ENCODE measurements at places on chromosomes 7 and 10. TPM values are rescaled to one million over a fixed set of nuclear protein-coding genes. Genes with fewer than 3 reads are reported as not detected.
A peak's percentile ranks its signal among the peaks of the same experiment; 100 is the strongest.

DNA sequence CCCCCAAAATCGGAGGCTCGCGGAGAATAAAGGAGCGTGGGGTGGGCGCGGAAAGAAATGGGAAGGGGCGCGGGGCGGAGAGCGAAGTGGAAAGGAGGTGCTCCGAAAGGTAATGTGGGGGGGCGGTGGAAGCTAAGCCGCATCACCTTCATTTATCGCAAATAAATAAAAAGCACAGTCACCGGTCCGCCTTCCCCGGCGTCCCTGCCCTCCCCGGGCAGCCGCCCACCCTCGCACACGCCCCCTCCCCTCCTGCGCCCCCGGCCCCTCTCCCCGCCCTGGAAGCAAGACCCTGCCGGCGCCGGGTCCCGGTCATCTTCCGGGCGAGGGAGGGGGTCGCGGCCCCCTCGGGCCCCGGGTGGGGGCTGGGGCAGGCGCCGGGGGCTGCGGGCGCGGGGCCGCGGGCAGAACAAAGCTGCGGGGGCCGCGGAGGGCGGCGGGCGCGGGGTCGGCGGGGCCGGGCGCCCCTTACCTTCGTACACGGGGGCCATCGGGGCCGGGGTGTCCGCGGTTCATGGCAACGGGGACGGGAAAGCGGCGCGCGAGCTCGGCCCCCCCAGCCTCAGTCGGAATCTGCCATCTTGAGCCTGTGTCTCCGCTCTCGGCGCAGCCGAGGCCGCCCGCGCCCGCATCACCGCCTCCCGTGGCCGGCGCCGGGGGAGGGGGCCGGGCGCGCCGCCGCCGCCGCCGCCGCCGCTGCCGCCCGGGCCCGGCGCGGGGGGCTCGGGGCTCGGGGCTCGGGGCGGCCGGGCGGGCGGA is 486 bp downstream of the HIPK2 start:
- no peak for DNase-seq

Gene TEX36
- total RNA-seq, result not detected

DNA sequence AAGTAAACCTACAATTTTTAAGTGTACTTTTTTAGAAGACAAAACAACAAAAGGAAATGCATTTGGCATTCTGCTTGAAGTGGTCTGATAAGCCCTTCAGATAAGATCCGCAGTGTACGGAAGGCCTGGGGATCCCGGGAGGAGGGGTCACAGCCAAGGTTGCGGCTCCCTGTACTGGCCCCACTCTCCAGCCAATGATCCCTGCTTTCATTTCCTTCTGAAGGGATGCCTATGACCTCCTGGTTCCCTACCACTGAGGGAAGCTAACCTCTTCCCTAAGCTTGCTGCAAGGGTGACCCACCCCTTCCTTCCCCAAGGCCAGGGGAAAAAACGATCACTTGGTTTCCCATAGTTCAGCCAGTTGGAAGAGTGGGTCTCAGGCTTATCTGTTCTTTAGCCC is 5.3 kb downstream of the DENND2A start:
- DNase-seq, result no peak

DNA sequence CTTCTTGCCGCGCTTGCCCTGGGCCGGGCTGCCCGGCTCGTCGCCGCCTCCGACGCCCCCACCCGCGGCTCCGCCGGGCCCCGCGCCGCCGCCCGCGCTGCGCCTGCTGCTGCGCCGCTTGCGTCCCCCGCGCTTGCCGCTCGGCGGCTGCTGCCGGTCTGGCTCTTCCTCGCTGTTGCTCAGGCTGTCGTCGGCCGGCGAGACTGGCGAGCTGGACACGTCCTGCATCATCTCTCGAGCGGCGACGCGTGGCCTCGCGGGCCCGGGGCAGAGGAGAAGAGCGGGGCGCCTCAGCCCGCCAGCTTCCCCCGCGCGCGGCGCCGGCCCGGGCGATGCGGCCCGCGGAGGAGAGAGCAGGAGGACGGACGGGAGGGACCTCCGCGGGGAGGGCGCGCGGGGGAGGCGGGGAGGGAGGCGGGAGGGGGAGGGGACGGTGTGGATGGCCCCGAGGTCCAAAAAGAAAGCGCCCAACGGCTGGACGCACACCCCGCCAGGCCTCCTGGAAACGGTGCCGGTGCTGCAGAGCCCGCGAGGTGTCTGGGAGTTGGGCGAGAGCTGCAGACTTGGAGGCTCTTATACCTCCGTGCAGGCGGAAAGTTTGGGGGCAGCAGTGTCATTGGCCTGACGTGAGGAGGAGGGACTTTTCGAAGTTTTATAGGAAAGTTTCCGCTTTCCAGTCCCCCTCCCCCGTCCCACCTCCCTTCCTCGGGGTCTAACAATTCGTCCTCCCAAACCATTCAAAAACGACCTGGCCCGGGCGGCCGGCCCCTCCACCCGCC is at the start of gene TWIST1:
Gene TWIST1 (minus strand): TSS at position 546 of the 779 bp plus-strand sequence. CDS start 315 bp downstream, at position 231.
- peak; percentile 4 for DNase-seq

Gene GIMAP7
- total RNA-seq, result 79.9 TPM

DNA sequence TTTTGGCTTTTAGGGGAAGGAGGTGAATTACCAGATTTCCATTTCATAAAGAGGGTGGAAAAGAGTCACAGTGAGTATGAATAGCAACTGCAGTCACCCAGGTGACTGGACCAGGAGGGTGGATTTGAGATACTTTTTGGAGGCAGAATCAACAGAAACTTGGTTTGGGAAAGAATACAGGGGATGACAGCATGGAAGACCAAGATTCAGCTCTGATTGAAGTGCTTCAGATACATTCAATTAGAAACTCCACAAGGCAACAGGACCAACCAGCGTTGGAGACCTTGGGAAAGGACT is 83.0 kb downstream of the SGMS1 start:
- no peak for DNase-seq

DNA sequence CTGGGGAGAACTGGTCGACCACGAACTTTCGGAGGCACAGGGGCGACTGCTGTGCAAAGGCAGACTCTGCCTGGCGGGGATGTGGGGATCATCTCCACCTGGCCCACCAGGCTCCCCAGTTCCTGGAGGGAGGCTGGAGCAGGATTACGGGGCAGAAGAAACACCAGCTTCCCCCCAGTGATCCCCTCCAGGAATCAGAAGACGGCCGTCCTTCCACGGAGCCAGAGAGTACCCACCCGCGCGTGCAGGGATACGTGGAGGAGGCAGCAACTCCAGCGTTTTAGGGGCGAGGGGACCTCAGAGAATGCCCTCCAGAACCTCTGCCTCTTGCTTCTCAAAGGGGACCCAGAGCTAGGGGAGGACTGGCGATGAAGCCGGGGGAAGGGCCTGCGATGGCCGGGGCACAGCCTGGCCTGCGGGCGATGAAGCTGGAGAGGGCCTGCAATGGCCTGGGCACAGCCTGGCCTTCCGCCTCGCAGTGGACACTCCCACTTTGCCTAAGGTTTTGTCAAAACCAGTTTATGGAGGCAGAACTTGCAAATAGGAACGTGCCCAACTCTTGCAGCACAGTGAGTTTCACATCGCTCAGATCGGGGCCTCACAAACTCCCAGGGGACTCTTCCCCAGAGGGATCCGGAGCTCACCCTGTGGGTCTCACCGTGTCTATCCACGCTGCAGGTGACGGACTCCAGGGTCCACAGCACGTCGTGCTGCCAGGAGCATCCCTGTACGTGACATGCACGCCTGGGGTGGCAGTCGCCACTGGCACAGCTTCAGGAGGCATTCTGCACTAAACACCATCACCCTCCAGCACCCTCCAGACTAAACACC is 77.9 kb upstream of the PDGFA start:
- DNase-seq, result no peak

GRCh38 chr10:73941300-73941699 is 30.4 kb downstream of the PLAU start:
- no peak for DNase-seq

GRCh38 chr7:30090111-30090510 is 44.7 kb upstream of the MTURN start:
- no peak for DNase-seq

All from activated naive CD4-positive, alpha-beta T cell treated with anti-CD3 and anti-CD28 coated beads, Interleukin-2, amount 50 U/mL, for 72 hours (primary cell).